Cerebellar nuclear complex (tissue), 1 donor: ENCODE measurements at places on chromosomes 1 and 21.

DNA sequence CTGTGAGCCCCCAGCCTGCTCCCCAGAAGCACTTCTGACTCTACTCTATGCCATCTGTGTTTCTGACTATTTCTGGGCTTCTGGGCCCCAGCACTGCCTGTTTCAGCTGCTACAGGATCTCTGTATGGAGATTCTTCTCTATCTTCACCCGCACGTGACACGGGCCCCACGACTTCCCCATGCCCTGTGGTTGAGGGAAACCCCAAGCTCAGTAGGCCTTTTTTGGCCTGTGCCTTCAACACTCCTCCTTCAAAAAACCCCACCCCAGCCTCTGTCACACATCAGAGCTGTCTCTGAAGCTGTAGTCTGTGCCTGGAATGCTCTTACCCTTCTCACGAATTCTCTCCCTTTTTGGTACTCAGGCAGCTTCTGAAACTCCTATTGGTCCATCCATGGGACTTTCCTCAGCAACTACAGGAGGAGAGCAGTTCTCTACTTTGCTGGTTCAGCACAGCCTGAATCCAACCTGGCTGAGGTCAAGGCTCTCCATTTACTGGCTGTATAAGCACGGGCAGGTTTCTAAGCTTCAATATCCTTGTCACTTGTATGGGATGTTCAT is 2.0 kb upstream of the NID1 start:
- no peak for DNase-seq

DNA sequence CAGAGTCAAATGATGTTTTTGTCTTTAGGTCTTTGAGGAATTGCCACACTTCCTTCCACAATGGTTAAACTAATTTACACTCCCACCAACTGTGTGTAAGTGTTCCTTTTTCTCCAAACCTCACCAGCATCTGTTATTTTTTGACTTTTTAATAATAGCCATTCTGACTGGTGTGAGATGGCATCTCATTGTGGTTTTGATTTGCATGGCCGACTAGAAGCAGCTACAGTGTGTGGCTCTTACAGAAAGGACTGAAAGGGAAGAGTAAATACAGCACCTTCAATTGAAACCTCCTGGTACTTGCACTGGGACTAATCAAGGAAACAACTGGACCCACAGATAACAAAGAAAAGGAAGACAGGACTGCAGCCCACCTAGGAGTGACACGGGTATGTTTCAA is 668.0 kb upstream of the RGS18 start:
- no peak for DNase-seq

DNA sequence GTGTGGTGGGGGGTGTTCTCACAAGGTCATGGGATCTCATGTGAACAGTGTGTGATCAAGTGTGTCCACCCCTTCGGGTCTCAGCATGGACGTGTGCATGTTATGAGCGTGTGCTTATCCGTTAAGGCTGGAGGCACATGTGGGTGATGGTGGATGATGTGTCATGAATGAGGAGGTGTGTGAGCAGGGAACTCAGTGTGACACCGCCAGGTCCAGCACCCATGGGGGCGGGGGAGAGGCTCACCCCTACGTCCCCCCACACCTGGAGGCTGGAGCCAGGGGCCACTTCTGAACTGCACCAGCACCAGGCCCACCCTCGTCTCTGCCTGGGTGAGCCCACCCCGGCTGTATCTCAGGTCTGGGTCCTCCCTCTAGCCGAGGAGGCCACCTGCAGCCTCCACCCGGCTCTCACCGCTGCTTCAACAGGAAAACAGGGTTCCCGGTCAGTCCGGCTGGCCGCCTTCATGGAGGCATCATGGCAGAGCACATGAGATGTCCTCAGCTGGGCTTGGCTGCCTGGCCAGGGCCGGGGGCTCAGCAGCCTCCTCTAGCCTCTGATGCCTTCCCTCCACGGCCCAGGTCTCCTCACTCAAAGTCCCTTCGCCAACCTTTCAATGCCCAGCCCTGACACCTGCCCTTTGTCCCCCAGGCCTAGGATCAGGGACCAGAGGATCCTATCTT is 34.2 kb upstream of the C1QA start:
- DNase-seq, result no peak

- DNase-seq, result no peak
These were observed 325.4 kb downstream of the CHRM3 start for GRCh38 chr1:239711768-239712167.

DNA sequence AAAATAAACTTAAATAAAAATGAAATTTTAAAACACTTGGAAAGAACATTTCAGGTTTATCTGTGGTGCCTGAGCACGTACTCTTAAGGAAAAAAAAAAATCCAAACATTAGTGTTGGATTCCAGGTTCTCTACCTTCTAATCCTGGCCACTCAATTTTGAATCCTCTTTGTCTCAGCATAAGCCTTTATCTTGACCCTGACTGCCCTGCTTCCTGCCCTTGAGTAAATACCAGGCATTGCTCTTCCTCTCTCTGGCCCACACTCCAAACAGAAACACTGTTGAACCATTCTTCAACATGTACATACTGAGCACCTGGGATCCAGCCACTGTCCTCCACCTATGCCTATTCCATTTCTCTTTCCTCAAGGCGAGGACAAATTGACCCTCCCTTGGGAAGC is 11.4 kb upstream of the VANGL1 start:
- no peak for DNase-seq

GRCh38 chr21:32484706-32485380 is 72.3 kb downstream of the EVA1C start:
- no peak for DNase-seq

GRCh38 chr1:153404768-153405167 is 11.6 kb upstream of the S100A7A start:
- DNase-seq, result no peak

DNA sequence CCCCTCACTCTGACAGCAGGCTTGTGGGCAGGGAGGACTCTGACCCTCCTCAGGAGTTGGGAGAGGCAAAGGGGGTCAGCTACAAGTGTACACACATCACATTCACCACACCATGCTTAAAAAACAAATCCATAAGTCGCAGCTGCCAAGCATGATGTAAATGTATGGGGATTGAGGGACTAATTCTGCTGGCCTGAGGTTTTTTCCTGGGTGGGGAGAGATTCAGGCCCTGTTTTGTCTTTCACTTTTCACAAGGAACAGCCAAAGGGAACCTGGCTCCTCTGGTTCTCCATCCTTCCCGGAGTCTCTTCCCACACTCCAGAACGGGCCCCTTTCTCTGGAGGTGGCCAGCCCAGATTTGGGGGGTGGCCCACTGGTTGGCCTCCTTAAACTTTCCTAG is 1.3 kb upstream of the MTARC2 start:
- no peak for DNase-seq

DNA sequence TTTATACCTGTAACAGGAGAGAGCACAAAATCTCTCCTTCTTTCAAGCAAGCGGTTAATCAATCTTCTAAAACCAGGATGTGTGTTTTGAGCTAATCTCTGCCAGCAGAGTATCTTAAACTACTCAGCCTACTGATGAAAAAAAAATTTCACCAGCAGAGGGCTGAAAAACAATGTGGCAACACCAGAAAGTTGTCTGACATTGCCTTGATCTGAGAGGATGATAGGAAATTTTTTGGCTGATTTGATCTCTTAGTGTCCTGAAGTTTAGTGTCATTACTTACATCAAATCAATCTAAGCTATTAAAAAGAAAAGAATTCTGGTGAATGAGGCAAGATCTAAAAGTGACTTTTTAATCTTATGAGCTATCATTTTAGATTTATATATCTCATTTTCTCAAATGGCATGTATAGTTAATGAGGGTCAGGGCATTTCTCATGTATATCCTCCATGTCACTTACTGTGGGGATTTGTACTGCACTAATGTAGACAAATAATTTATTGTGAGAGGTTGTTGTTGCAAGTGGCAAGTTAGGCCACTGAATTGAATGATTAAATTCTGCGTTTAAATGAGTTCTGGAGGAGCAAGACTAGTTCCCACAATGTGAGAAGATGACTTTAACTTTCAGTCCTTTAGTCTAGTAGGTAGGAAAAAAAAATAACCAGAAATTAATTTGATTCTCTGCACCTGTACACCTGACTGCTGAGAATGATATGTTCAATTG is 10.9 kb downstream of the ADAMTS1 start:
- DNase-seq, result no peak

DNA sequence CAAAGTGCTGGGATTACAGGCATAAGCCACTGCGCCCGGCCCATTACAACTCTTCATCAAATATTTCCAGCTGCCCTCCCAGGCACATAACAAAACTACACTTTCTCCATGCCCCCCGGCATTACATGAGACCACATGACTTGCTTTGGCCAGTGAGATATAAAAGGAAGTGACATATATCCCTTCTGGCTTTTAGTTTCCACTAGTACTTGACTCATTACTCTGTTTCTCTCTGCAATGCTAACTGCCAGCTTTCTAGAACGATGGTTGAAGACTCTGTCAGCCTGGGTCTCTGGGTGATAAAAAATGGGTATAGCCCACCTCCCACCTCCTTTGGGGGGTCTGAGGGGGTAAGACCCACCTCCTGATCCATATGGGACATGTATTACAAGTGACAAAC is 24.2 kb downstream of the ABL2 start:
- no peak for DNase-seq

DNA sequence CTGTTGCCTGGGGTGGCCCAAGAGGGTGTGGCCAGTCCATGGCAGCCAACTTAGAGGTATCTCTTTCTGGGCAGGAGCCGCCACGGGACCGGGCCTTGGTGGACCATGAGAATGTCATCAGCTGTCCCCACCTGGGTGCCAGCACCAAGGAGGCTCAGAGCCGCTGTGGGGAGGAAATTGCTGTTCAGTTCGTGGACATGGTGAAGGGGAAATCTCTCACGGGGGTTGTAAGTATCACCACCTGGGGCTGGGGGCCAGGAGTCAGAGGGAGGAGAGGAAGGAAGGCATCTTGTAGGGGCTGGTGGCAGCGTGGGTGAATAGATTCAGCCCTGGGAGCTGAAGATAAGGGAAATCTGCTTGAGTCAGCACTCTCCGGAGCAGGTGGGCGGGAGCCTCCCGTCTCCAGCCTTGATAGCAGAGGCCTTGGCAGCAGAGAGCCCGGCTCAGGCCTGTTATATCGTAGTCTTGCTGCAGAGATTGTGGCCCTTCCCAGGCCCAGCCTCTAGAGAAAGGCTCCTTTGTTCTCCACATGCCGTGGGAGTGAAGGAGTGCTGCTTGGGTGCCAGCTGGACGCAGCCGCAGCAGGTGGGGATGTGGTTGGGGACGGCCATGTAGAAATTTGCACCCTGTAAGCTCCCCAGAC is 25.4 kb downstream of the PHGDH start:
- no peak for DNase-seq

- no peak for DNase-seq
These were observed 8.3 kb upstream of the SYT14 start for GRCh38 chr1:209929751-209930150.

- no peak for DNase-seq
These were observed 100.0 kb upstream of the SERTAD4 start for GRCh38 chr1:210132582-210132981.

DNA sequence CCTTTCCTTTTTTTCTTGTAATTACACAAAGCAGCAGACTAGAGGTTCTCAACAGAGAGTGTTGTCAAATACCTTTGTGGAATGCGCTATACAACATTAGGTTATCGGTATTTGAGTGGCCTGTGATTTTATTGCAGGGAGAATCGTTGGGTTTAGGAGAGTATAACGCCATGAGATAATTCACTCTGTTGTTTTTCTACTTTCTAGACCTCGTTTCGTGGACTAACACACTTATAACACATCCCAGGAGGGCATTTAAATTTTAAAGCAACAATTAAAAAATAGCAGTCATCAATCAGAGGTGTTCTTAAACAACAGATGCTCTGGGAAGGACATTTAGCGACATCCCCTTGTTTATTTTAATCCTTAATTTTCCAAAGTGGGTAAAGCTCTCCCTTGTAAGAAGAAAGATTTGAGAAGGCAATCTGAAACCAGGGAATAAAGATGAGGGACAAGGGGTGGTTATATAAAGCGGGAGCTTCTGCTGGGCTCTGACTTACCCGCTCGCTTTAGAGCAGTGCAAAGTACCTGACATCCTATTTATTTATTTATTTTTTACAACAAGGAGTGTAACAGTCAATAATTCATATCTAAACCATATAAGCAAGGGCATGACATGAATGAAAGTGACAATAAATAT is 4.9 kb downstream of the PBX1 start:
- DNase-seq, result no peak

DNA sequence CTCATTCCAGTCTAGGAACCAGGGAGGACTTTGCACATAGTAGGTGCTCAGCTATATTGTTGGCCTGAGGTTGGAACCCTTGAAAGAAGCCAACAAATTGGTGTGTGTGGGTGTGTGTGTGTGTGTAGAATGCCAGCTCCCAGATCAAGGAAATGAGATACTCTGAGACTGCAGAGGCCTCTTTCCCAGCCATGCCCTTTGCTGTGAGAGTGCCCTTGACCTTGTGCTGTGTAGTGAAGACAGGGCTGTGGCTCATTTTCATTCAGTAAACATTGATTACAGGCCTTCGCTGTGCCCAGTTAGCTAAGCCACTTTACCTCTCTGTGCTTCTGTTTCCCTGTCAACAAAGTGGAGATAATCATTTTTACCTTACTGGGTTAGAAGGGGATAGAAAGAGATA is 3.2 kb downstream of the CYP4B1 start:
- no peak for DNase-seq

GRCh38 chr1:150281221-150281757 is 1.1 kb upstream of the CIART start:
- DNase-seq, result peak; percentile 20

DNA sequence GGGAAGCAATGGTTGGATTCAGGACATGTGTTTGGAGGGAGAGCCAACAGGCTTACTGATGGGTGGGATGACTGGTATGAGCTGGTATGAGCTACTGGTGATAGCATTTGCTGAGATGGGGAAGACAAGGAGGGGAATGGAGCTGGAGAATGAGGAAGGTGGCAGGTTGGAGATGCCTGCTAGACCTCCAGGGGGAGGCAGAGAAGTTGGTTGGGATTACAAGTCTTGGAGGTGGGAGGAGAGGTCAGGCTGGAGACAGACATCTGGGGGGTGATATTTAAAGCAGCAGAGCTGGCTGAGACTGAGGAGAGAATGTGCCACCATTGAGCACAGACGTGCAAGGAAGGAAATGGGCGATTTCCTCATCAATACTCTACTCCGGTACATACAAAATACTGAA is 31.8 kb upstream of the ENO1 start:
- DNase-seq, result no peak

- no peak for DNase-seq
These were observed 117.3 kb upstream of the BARHL2 start for GRCh38 chr1:90834354-90834885.

GRCh38 chr1:178146436-178146835 is 52.5 kb downstream of the RASAL2 start:
- DNase-seq, result peak; percentile 7

DNA sequence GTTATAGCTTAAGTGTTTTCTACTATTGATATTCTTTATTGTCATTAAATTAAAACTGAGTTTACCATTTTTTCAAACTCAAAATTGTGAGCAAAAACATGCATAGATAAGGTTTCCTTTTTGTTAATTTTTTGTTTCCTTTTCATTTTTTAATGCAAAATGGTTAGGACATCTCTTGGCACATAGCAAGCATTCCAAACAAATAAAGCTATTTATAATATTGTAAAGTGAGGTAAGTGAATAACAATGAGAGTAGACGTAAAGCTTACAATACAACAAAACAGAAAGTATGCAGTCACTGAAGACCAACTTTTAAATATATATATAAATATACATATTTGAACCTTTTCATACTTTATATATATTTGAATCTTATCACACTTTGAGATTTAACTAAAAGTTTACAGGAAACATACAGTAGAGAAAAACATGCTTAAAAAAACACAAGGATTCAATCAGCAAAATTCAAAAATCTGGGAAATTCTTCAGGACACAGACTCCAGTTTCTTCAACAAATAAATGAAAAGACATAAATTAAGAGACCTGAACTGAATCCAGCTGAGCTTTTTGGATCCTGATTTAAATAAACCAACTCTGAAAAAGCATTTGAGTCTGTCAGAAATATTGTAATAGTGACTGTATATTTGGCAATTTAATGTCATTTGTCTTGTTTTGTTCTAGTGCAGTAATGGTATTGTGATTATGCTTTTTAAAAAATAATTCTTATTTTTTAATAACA is 67.5 kb upstream of the SAMSN1 start:
- DNase-seq, result no peak
